ENCODE measurements at places on chromosomes 2 and 18.

GRCh38 chr2:27708257-27708654 lies 44.6 kb downstream of the SLC4A1AP start:
- no peak for DNase-seq

- DNase-seq: no peak
Observed at GRCh38 chr2:196195758-196196157, 24.4 kb upstream of the STK17B start.

DNA sequence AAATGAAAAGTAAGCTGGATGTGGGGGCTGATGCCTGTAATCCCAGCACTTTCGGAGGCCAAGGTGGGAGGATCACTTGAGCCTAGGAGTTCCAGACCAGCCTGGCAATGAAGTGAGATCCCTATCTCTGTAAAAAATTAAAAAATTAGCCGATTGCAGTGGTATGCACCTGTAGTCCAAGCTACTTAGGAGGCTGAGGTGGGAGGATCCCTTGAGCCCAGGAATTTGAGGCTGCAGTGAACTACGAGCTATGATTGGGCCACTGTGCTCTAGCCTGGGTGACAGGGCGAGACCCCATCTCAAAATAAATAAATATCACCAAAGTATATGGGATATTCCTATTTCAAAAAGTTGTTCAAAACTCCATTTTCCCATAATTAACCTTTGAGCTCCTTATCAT lies 101.1 kb upstream of the FZD5 start:
- DNase-seq: no peak

DNA sequence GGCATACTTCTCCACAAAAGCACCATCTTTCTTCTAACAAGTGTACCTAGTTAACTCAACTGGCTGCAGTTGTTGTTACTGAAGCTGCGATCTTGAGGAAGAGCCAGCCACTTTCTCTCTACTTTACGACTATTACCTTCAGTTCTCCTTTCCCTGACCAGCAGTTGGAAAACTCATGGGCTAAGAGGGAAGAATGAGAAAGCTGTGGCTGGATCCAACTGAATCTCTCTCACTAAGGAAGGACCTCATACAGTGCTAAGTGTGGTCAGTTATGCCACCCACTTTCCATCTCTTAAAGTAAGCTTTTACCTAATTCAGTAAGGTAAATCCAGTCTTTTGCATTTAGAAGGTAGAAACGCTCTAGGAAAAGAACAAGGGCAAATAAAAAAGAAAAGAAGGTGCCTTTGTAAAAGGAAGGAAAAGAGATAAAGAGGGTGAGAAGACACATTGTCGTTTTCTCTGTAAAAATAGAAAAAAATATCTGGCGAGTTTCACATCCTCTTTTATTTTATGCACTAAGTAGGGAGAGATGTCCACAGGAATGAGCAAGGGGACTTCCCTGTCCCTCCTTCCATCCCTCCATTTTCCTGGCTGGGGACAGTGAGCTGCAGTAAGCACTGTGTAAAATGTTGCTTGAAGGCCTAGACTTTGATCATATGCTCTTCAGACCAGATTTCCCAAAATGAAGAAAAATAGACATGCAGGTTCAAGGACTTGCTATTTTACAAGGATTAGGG lies 73.4 kb downstream of the PLEKHM3 start:
- no peak for DNase-seq

DNA sequence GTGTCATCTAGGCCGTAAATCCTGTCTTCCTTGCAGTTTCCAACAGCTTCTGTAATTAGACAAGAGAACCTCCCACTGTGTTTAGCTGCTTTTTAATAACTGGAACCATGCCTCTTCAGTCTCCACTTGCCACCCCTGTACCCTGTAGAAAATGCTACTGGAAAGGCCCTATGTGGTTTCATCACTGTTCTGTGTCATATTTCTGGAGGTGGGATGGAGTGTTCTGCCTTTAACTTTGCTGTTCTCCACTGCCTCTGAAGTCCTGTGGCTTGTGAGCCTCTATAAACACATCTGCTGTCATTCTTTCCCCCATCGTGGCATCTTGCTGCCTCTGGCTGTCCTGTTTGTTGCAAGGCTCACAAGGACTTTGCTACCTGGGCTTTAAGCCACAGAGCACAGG lies 17.9 kb downstream of the MGAT5 start:
- DNase-seq: no peak

DNA sequence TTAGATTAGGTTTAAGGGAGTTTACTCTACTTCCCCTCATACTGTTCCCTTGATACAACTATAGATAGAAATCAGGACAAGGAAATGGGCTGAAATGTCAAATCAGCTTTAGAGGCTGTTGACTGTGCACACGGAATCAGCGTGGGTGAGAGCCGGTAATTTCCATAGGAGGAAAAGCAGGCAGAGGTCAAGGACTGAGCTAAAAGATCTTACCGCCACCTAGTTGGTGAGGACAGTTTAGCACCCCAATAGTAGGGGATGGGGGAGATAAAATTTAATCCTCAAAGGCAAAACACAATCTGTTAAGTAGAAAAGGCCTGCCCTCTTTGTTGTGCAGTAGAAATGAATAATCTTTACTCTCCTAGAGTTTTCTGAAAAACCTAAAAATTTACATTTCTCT lies 1154.5 kb upstream of the CHAC2 start:
- DNase-seq: no peak

DNA sequence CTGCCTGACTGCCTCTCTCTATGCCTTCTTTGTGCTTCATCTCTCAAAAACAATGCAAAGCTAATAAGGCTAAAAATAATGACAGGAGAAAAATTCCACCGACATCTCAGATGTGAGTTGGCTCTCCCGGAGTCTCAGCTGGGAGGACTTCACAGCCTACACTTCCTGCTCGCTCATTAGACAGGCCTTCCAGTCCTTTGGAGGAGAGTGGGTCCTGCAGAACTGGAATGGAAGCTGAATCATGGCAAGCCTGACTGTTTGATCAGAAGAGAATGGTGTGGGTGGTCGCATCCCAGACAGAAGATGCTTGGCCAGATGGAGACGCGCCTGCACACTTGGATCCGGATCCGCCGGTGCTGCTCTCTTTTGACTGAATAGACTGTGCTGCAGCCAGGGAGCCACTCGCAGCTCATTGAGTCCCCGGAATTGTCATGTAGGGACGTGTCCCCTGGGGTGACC lies 49.7 kb downstream of the TRIB2 start:
- no peak for DNase-seq

- no peak for DNase-seq
Observed at GRCh38 chr2:24642351-24642750, 150.8 kb downstream of the PTRHD1 start.

DNA sequence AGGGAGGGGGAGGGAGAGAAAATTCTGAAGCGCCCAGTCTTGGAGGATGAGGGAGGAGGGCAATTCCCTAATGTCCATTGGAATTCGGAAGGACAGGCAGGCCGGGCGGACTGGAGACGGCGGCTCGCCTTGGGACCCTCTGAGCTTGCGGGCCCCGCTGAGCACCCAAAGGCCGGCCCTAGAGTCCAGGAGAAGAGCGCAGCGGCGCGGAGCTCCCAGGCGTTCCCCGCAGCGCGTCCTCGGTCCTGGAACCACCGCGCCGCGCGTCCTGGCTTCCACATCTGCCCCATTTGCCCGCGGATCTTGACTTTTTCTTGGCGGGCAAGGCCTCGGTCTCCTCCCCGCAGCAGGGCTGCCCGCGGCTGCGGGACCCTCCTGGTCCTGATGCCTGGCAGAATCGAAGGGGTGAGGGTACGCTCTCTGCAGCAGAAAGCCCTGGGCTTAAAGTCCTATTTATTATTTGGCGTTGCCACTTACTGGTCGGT lies 675 bp upstream of the MLPH start:
- no peak for DNase-seq

GRCh38 chr2:78992451-78992806 lies 33.1 kb upstream of the REG3G start:
- no peak for DNase-seq

Measured in activated T-helper 9 cell treated with anti-CD3 and anti-CD28 coated beads, Interleukin-2, amount 50 U/mL, for 16 hours (primary cell).